ENCODE measurements at places on chromosomes 5 and 9.

DNA sequence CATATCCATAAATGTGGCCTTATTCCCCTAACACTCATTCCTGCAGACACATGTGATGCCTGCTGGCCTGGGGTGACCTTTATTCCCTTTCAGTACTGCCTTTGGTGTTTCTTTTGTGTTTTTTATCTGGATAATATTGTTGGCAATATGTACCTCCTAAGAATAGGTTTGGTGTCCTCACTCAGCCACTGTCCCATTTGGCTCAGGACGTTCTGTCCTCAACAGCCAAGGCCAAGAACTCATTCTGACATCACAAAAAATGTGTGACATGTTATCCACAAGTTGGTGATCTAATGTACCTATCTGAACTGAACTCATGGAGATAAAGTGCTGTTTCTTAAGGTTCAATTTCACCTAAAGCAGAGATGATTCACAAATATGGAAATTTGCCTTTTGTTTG, 142.9 kb upstream of the GRAMD2B start:
- no peak for DNase-seq

DNA sequence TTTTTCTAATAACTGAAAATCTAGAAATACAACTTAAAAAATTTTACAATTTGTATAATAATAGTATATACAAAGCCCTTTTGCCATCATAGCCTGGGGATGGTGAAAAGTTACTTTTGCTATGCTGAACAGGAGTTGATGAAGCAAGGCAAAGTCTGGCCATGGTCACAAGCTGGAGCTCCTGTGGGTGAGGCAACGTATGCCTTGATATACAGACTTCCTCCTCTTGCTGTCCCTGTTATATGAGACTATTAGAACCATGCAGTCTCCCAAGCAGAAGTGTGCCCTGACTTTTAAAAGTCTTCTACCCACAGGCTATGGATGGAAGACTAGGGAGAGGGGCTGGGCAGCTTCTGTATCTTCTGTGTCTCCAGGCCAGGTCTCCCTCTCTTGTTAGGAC, 15.7 kb downstream of the FAM151B start:
- no peak for DNase-seq

- DNase-seq, result no peak
Observed at GRCh38 chr9:111034898-111035539, 3.3 kb downstream of the LPAR1 start.

GRCh38 chr5:59097116-59097515, 514.2 kb downstream of the RAB3C start:
- no peak for DNase-seq

DNA sequence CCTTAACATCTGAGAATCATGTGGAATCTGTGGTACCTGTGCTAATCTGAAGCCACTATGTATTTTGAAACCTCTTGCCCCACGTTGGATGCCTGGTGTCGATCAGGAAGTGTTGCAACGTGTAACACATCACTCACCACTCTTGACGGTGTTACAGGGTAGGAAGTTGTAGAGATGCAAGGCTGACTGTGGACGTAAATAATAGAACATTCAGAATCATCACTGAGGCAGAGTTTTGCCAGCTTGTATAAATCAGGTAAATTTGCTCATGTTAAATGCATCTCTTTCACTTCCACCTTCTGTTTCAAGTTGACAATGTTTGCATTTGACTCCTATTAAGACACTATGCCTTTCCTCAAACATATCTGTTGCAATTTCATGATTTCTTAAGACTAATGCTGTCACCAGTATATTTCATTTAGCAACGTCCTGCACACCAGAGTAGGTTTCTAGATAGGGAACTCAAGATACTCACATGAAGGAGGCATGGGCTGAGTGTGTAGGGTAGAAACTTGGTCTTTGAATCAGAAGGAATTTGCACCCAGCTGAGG, 38.1 kb downstream of the BASP1 start:
- DNase-seq, result no peak

- DNase-seq, result no peak
Observed at GRCh38 chr5:138611678-138612218, 36.5 kb upstream of the HSPA9 start.

GRCh38 chr5:180580681-180581080, 10.6 kb downstream of the SCGB3A1 start:
- no peak for DNase-seq

GRCh38 chr9:92706218-92706940, 36.4 kb upstream of the IPPK start:
- DNase-seq, result no peak

DNA sequence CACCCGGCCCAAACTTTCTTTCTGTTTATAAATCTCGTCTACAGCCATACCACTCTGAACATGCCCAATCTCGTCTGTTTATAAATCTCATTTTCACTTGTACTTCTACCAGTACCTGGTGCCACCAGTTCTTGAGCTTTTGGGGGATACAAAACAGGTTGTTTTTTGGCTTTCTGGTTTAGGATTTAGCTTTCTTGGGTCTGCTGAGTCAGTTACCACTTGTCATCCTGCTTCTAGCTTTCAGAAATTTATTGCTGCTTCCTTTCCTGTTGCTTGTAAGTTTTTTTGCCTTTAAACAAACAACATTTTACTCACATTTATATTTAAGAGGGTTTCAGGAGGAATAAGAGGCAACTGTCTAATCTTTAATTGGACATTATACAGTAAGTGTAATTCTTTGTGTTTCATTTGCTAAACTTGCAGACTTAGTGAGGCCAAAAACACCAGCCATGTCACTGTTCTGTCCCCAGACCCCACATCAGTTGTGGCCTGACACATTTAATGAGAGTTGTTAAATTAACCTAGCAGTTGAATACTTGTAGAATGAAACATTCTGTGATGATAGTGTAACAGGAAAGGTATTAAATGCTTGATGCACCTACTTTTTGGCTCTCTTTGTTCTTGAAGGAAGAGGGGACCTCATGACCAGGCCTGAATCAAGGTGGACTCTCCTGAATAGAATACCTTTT, 11.8 kb downstream of the NDFIP1 start:
- no peak for DNase-seq

GRCh38 chr5:24643880-24644279, 898 bp downstream of the CDH10 start:
- DNase-seq, result no peak

DNA sequence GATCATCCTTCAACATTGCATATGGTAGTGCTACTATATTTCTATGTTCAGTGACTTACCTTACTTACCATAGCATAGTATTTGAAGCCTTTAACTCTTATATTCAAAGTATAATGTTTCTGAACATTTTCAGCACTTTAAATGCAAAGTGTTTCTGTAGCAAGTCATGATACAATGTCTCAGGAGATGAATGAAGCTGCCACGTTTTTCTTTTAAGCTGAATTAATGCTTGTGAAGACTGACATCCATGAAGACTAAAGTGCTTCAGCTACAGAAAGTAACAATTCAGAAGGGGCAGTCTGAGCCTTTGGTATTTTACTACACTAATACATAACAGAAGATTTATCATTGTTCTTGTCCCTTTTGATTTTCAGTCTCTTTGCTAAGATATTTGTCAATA, 709.1 kb upstream of the ARRDC3 start:
- no peak for DNase-seq

GRCh38 chr9:37236822-37237221, 116.4 kb downstream of the ZCCHC7 start:
- DNase-seq, result no peak

DNA sequence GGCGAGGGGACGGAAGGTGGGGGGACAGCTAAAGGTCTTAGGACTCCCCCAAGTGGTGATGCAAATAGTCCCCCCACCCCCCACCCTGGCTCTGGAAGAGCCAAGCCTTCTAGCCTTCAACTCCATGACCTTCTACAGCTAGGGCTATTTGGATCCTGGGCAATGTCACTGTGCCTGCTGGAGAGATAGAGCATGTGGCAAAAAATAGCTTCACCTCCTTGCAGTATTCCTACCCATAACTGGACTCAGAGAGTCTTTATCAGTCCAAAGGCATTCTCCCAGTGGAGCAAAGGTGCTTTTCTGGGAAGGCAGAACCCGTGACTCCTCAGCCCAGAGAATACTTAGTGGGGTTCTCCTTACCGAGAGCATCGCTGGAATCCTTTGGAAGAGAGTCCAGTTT, 48.9 kb upstream of the PPARGC1B start:
- DNase-seq, result no peak

DNA sequence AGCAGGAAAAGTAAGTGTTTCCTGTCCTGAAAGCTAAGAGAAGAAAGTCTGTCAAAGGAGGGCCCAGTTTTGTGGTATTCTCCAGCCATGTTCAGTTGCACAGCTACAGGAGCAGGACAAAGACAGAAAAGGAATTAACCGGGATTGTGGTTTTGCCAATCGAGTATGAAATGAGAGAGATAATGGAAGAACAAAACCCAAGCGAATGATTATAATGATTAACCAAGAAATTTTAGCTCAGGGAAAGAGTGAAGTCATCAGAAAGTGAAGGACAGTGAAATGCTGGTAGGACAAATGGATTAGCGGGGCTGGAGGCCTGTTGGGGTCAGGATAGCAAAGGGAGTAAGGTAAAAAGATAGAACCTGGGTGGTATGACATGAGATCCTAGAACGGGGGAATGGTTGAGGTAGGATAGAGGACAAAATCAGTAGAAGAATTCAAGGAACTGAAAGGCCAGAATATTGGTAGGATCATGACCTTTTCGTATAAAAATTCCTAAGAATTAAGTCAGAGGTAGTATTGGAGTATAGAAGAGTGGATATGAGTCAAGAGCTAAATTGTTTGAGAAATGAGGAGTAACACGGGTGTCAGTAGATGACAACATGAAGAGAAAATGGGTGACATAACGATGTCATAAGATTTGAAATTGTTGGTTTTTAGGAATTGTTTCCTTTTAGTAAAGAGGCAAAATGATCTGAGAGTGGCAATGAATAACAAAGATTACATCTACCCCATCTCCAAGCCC, 52.8 kb downstream of the DIAPH1 start:
- no peak for DNase-seq

DNA sequence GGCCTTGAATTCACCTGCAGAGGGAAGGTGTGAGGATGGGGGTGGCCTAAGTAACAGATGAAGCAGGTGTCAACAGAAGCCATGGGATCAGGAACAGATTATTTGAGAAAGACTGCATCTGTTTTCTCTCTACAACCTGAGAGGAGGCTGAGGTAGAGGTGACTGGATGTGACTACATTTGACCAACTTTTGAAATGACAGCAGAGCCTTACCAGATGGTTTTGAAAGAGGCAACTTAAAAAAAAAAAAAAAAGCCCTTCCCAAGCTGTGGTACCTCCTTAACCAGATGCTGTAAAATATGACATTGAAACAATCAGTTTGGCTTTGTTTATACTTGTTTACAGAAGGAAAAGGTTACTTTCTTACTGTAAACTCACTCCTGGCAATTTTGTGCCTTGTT, 108.6 kb downstream of the TRIO start:
- DNase-seq, result no peak

DNA sequence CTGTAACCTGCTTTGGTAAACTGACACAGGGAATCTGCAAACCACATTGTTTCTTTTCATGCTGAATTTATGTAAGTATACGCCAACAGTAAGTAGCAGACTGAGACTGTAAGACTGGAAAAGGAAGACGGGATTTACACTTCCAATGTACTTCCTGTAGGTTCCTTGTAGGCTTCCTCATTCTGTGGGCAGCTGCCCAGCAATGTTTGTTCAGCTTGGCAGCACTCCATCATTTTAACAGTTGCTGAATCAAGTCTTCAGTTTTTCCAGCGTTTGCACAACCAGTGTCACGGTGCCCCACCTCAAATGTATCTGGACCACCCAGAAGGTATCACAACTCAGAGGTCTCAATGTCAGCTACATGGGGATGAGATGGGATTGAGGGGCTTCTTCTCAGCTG, 232.6 kb downstream of the PRDM9 start:
- DNase-seq, result no peak

DNA sequence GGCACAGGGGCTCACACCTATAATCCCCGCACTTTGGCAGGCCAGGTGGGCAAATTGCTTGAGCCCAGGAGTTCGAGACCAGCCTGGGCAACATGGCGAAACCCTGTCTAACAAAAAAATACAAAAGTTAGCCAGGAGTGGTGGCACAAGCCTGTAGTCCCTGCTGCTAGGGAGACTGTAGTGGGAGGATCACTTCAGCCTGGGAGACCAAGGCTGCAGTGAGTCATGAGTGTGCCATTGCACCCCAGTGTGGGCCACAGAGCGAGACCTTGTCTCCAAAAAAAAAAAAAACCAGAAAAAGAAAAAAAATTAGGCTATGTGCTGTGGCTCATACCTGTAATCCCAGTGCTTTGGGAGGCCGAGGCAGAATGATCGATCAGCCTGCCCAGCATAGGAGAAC, 58.5 kb upstream of the EIF4EBP3 start:
- DNase-seq, result no peak

DNA sequence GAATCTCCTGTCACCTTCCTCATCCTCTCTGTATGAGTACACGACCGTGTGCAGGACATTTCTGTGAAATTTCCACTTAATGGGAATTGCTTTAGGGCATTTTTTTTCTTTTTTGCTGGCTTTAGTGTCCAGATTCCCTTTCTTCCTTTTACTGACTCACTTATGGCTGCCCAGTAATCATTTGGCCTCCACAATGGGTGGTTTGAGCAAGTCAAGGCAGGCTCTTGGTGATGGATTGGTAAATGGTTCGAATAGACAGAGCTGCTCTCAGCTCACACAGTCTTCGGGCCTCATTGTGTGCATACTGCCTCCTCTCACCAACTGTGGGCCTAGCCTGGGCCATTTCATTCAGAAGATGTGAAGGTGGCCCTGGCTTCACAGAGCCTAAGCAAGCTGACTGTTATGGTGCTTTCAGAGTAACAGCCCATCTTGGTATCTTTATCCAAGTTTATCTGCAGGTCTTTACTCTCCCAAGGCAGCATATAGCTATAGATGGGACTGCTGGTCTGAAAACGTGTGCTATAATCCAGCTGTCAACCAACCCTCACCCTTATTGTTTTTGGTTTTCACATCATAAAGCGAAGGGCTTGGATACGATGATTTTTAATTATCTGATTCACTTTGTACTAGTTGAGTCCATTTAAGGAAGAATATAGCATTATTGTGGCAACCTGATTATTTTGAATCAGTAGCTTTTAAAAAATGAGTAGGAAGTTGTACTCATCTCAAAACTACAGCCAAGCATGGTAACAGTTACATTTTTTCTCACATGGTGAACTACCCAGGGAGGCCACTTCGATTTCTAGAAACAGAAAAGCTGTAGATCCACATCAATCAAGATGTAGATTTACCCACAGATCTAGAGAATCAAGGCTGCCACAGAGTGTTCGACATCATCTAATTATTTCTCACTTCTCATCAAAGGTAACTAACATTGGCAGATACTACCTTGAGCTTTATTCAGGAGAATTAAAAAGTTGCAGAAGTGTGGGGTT, 50.4 kb upstream of the CKMT2 start:
- no peak for DNase-seq

GRCh38 chr5:34715711-34716110, 59.6 kb downstream of the RAI14 start:
- DNase-seq, result no peak

GRCh38 chr5:167642779-167643517, 648.5 kb upstream of the WWC1 start:
- DNase-seq, result no peak

GRCh38 chr9:121699571-121700164, 48.2 kb downstream of the DAB2IP start:
- no peak for DNase-seq

Data from HuH-7.5 (cell line).